ENCODE measurements at places on chromosomes 6 and 20.

GRCh38 chr20:33232486-33233072, 3.2 kb upstream of the BPIFA1 start:
- DNase-seq: no peak

DNA sequence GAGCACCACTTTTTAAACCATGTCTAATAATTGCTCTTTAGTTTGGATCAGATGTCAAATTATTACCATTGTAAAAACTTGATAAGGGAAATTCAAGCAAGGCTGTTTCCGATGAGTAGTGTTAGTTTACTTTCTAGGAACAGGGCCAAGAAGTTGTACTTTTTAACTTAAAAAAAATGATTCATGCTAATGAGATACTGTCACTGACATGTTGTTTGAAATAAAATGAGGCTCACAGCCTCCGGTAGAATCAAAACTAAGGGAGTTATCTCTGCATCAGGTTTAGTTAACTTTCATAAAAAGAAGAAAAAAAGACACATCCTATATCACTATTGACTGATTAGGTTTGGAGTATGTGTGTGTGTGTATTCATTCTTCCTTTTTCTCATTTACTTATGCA, 55.2 kb upstream of the SUPT3H start:
- DNase-seq: no peak

GRCh38 chr6:93177918-93178317, 241.4 kb downstream of the EPHA7 start:
- no peak for DNase-seq

DNA sequence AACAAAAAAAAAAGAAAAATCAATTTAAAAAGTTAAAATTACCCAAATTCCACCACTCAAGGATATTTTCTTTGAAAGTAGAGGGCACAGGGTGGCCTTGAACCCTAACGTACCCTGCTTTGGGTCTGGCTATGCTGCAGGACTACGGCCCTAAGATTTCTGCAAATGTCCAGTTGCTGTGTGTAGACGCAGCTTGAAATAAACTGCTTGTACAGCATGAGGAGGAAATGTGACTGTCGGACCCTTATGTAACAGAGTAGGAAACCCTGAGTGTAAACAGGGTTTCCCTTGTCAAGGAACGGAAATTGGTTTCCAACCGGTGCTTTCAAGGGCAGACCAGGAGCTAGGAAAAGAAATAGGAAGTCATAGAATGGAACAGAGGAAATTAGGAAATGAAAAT, 60.7 kb upstream of the SHLD1 start:
- no peak for DNase-seq

DNA sequence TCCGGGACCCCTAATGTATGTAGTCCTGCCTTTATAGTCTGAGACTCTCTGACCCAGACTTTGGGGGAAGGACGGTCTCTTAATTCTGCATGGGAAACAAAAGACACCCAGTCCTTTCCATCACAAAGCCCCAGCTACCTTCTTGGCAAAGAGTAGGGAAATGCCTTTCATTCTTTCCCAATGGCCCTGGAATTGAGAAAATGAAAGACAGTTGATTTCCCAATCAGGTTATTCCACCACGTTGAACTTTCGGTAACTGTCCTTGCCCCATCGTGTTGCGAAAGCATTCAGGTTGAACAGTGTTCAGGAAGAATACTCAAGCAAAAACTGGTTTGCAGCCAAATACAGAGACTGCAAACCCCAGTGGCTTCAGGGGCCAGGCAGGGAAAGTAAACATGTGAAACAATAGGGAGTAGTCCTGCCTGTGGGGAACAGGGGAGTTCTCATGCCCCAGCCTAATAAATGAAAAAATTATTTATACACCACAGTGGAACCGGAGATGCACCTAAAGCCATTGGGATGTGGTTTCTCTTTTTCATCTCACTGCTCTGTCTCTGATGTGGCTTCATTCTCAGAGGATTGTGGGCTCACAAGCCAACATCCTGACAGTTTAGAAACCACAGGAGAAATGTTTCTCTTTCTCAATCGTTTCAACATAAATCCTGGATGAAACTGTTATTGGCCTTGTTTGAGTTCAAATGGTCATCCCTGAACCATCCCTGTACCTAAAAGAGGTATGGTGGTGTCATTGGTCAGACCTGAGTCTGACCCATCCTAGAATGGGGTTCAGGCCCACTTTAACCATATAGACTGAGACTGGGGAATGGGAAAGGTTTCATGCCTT, 44.2 kb upstream of the SLC9A8 start:
- no peak for DNase-seq

GRCh38 chr20:62117362-62117646, 5.0 kb upstream of the LSM14B start:
- no peak for DNase-seq

GRCh38 chr6:168109171-168109570, 30.2 kb upstream of the FRMD1 start:
- DNase-seq: no peak

DNA sequence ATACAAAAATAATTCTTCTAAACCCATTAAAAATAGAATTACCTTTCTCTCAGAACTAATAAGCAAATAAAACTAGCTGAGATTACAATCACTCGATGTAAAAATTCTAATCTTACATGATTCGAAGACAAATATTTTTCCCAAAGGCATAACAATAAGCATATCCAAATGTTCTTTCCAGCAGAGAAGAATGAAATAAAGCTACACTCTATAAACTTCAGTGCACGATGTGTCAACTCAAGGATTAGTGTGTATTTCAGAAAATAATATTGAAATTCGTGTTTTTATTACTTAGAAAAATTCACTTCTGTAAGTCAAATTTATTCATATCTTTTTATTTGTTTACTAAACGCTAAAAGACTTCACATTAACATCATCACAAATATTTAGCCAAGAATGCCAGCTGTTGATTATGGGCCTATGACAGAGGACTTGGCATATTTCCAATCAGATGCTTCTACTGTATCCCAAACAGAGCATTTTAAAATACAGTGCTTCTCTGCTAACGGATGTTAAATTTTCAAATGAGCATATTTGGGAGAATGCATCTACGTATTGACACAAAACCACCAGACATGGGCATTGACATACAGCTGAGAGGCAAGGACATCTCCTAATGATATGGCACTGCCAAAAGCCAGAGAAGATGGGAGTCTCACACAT, 54.7 kb upstream of the PDE7B start:
- DNase-seq: no peak

GRCh38 chr6:57163956-57164355, 8.2 kb upstream of the BAG2 start:
- DNase-seq: no peak

DNA sequence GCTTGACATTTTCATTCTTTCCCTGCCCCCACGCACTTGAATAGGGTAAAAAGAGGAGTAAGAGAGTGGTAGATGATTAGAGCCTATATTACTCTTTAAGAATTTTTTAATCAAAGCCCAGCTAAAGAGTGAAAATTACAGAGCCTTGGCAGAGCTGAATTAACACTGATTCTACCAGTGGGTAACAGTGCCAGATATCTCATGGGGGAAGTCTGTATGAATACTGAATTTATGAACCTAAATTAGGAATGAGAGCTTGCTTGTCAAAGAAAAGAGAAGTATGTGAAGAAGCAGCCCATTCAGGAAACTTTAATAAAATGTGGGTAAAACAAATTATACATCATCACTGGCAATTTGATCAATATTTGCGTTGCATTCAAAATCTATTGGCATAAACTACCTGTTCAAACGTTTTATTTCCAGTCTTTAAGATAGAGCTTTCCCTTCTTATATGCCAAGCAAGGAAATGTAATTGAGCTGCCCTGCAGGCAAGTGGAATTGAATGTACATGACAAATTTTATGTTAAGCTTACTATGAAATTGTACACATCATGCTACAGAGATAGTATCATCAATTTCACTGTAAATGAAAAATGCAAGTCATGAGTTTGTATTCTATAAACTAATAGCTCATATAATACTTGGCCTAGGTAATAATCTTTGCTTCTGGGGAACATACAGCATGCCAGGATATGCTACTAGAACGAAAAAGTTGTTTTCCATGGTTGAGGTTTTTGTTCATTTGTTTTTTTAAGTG, 14.5 kb downstream of the SOBP start:
- DNase-seq: no peak

GRCh38 chr6:143549221-143549948, 37.9 kb upstream of the FUCA2 start:
- no peak for DNase-seq

- DNase-seq: no peak
Observed at GRCh38 chr6:42088101-42088591, 37.8 kb downstream of the TAF8 start.

DNA sequence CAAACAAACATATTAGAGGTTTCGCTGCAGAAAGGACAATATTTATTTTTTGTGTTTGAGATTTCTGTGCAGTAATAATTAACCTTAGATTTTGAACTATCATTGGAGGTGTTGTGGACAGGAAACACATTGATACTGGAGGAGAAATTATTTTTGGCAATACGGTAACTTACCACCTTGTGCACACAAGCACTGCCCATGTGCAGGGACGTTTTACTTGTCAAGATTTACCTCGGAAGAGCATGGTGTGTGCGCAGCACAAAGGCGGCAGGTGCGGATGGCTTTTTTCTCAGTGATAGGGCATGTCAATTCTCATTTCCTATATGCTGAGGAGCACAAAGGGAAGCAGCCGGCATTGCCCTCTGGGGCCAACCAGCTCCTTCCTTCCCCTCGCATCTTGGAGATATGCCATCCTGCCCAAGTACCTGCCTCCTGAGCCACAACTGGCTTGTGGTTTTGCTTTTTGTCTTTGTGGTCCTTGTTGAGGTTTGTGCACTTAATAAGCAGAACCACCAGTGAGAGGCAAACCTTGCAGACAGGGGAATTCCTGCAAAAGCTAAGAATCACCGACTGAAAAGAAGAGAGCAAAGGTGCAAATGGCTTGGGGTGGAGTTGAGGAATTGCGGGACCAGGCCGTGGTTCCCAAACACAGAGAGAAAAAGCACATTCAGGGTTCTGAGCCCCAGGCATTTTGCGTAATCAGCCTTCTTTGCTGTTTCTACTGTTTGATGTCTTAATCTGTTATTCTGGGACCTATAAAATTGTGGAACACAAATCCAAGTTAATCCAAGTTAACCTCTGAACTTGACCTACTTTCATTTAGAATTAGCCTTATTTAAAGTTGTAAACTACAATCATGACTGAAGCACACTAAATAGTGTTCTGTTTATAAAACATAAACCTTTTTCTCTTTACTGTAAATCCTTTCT, 21.9 kb downstream of the SAMD5 start:
- DNase-seq: no peak

- DNase-seq: no peak
Observed at GRCh38 chr20:3814928-3815495, 5.3 kb upstream of the AP5S1 start.

DNA sequence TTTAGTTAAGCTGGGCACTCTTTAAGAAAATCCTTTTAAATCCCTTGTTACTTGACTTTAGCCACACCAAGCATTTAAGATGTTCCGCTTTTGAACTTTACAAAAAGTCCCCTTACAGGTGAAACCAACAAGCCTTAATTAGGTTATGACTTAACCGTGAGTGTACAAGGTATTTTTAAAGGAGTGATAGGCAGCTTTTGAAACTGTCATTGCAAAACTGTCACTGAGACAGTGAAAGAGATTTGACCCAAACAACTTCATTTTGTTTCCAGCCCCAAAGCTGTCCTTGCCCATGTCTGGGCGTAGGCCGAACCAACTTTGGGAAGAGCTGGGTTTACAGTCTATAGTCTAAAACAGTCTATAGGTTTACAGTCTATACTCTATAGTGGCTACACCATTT, 305.4 kb downstream of the FARS2 start:
- DNase-seq: no peak

- no peak for DNase-seq
Observed at GRCh38 chr20:9300080-9300479, 214.3 kb upstream of the LAMP5 start.

- no peak for DNase-seq
Observed at GRCh38 chr20:49203746-49204145, 15.5 kb upstream of the DDX27 start.

DNA sequence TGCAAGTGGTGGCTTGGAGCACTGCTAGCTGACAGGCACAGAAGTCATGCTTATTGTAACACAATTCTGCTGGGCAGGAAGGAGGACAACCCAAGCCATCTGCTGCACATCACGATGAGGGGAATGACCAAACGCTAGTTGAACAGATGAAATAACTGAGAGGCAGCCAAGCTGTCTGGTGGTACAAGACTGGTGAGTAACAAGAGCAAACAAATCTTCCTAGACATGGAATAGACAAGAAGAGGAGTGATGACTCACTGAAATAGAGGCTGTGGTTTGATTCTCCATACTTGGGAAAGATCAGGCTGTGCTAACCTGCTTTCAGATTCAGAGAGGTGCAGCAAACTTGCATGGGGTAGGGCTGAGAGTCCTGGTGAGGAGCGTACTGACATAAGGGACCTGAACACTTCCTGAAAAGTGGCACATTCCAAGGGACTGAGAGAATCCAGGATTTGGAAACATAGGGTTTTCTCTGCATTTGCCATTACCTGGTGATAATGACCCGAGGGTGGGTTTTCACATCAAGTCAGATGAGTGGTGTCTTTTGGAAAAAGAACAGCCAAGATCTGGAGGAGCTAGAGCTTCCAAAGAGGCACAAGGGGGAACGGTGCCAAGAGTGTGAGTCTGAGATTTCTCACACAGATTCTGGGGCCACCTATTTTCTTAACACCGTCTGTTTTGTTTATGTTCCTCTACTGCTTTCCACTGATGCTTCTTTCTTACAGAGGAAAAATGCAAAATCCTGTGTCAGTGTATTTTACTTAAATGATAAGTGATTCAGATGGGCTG, 60.0 kb downstream of the PRL start:
- no peak for DNase-seq

GRCh38 chr6:90970672-90971071, 383.8 kb upstream of the MAP3K7 start:
- DNase-seq: no peak

GRCh38 chr20:51595744-51596143, 53.2 kb upstream of the NFATC2 start:
- no peak for DNase-seq

GRCh38 chr6:119313937-119314884, 35.4 kb downstream of the MAN1A1 start:
- DNase-seq: no peak

- no peak for DNase-seq
Observed at GRCh38 chr6:111862314-111862713, 10.9 kb downstream of the FYN start.

DNA sequence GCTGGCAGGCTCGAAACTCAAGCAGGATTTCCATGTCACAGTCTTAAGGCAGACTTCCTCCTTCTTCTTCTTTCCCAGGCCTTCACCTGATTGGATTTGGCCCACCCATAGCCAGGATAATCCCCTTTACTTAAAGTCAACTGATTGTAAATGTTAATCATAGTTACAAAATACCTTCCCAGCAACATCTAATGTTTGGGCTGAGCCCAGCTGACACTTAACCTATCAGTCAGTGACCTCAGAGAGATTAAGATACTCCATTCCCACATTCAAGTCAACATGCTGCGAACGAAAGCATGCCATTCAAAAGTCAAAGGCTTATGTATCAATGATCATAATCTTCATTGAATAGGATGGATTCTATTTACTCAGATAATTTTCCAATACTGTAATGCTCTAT, 16.0 kb downstream of the MAP7 start:
- DNase-seq: no peak

GRCh38 chr6:10431423-10432164, 16.7 kb upstream of the TFAP2A start:
- no peak for DNase-seq

Measured in hippocampal formation (tissue), 2 donors.